ENCODE measurements at places on chromosomes 4 and X.

DNA sequence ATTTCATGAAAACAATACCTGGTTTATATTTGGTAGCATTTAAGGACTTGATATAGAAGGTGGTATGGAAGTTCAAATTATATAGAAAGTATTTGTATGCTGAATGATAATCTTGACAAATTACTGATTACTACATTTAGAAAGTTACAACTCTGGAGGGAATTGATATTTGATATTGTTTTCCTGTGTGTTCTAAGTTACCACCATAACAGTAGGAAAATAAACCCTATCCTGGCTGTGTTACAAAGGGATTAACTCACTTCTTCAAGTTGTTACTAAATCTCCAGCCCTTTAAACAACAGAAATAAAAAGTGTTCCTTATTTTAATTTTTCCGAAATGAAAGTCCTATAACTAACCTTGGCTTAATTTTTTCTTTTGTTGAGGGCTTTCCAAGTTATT is 36.6 kb downstream of the FHL1 start:
- DNase-seq = no peak

DNA sequence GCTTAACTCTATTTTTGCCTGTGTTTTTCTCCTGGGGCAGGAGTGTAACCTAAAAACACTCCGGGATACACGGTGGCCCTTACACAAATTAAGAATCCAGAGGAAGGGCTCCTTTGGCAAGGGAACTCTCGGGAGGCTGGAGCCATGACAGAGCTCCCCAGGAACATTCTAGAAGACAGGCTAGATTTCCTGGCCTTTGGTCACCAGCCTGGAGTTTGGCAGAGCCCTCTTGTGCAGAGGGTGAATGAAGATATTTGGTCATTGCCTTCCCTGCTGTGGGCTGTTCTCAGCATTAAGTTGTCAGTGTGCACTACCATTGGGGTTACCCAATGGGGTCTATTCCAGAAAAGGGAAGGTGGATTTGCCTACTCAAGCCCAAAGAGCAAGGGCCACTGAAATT is 53.8 kb upstream of the LNX1 start:
- no peak for DNase-seq

GRCh38 chr4:3519468-3520264 is 12.6 kb downstream of the LRPAP1 start:
- no peak for DNase-seq

DNA sequence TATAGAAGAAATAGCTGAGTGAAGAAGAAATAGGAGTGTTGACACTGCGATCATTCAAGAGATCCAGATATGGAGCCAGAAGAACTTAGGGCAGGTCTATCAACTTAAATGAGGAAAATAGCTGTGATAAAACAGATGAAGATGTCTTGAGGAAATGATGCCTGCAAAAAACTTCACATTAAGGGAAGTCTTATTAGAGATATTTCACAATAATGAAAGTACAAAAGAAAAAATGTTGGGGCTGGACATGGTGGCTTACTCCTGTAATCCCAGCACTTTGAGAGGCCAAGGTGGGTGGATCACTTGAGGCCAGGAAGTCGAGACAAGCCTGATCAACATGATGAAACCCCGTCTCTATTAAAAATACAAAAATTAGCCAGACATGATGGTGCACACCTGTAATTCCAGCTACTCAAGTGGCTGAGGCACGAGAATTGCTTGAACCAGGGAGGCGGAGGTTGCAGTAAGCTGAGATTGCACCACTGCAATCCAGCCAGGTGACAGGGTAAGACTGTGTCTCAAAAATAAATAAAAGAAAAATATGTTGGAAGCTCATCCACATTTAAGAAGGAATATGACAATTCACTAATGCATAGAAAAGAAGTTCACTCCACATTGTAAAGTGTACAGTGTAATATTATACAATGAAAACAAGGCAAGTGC is 56.3 kb downstream of the PKD2 start:
- no peak for DNase-seq

DNA sequence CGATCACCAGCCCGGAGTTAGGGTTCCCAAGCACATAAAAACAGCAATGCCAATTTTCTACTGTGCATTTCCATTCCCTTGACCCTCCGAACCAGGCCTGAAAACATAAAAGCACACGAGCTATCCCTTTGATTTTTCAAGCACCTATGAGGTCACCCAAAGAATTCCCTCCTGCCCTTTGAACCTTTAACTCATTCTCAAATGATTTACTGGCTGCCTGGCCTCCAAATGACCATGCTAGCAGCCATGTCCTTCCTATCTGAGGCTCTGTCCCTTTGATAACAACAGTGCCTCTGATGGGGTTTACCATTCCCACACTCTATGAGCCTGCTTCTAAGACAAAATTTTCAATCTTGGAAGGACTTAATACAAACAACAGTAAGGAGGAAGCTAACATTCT is 15.2 kb downstream of the SHROOM4 start:
- no peak for DNase-seq

DNA sequence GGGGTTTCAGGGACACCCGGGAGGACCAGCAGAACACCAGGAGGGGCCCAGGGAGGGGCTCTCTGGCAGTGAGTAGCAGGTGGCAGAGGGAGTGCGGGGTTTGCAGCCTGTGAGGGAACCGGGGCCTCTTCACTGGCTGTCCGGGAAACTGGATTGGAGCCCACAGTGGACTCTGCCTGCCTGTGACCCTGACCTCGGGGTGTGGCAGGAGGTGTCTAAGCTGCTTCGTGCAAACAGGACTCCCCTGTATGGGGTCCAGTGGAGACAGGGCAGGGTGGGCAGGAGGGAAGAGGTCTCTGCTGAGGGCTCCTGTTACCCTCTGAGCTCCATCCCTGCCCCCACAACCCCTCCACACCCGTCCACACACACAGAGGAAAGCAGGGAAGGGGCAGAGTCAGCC is 50.1 kb downstream of the FAM53A start:
- DNase-seq = no peak

DNA sequence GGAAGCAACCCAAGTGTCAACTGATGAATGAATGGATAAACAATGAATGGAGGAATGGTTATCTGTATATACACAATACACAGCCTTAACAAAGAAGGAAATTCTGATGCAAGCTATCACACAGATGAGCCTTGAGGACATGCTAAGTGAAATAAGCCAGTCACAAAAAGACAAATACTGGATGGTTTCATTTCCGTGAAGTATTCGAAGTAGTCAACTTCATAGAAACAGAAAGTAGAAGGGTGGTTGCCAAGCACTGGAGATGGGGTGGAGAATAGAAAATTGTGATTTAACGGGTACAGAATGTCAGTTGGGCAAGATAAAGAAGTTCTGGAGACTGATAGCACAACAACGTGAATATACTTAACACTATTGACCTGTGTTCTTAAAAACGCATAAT is 28.2 kb downstream of the CENPU start:
- no peak for DNase-seq

- no peak for DNase-seq
These were observed 46.1 kb downstream of the ARAP2 start for GRCh38 chr4:36198068-36198808.

DNA sequence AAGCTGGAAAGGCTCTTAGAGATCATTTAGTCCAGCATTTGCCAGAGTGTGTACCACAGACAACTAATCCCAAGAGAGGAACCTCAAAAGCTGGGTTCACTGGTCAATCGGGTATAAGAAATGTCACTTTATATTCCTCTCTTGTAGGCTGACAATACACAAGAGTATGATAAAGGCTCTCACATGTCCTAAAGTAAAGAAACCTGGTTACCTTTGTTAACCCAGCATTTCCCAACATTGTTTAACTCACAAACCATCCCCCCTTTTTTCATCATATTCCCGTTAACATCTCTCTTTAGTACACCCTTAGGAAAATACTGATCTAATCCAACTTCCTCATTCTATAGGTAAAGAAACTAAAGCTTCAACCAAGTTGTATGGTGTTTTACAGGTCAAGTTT is 74.4 kb downstream of the MBNL3 start:
- DNase-seq = no peak

- no peak for DNase-seq
These were observed 195.0 kb upstream of the LDB2 start for GRCh38 chr4:17093481-17093880.

DNA sequence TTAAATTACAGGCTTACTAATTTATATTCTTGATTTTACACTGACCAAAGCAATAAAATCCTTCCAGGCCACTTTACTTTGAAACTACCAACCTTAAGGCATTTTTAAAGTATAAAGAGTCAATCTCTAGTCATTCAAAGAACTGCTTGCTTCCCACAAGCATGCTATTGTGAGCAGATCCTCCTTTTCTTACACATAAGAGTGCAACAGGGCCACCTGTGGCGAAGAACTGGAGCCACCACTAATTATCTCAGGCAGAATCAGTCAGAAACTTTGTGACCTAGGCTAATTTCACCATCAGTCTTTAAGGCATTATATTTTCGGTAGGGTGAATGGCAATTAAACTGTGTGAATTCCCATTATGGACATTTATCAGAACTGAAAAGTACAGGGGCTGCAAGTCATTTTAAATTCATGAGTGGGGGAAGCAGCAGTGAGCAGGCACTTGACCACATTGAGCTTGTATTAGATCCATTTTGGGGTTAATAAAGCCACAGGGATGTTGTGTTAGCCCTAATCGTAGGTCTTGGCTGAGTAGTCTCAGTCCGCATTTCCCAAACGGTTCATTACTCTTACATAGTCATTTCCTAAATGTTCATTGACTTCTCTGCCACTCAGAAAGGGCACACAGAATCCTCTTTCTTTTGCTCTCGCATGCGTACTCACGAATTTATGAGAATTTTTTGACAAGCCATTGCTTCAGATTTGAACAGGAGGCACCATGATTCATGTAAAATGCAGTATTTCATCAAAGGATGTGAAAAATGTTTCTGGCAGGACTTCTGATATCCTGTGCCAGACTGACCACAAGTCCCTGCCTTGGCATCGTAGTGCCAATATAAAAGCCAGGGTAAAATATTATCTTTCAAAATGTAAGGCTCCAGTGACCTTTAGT is 39.8 kb downstream of the NPY2R start:
- DNase-seq = no peak

GRCh38 chr4:174716986-174717770 is 111.9 kb downstream of the GLRA3 start:
- no peak for DNase-seq

GRCh38 chr4:3219761-3220475 is 29.0 kb upstream of the MSANTD1 start:
- no peak for DNase-seq

- DNase-seq = peak; percentile 47
These were observed 128.5 kb downstream of the PRSS12 start for GRCh38 chr4:118224243-118224829.
